ENCODE measurements at places on chromosomes 2 and 18.

GRCh38 chr2:29054430-29054829 lies 19.9 kb downstream of the PCARE start:
- DNase-seq: no peak

DNA sequence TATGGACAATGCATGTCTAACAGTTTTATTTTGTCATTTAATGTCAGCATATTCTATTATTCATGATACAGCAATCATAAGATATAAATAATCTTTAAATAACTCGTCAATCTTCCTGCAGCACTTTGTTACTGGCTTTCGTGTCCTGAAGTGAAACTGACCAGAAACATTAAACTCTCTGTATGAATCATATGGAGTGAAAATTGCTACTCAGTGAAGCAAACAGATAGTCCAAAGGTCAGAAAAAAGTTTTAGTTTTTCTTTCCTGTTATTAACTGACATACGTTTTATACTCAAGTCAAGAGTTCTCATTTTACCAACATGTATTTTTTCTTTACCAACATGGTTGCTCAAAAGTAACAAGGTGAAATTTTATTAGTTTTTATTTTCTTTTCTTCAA lies 106.8 kb upstream of the GALNT5 start:
- no peak for DNase-seq

DNA sequence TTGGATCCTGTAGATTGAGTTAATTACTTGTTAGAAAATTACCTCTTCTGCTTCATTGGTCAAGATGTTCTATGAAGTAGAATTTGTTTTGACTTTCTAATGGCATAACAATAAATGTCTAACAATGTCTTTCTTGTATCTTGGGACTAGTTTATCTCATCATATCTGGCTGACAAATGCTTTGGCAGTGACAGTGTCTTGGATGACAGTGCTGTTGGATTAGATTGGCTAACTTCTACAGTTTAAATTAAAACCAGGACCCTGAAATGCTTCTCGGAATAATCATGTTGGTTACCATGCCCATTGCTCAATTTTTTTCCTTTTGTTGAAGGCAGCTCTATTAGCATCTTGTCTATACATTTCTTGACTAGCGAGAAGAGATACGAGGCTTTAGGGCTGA lies 176.9 kb downstream of the PARD3B start:
- no peak for DNase-seq

DNA sequence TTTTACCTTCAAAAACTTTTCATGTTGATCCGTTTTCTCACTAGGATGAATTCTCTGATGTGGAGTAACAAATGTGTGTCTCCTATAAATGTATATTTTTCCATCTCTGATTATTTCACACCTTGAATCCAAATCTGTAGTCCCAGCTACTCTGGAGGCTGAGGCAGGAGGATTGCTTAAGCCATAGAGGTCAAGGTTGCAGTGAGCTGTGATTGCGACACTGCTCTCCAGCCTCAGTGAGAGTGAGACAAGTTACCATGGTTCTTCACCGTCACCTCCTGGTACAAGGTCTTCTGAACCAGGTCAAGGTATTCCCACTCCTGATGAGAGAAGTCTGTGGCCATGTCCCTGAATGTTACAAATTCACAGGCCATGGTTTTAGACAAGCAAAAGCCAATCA lies 15.1 kb downstream of the GMCL1 start:
- DNase-seq: no peak

DNA sequence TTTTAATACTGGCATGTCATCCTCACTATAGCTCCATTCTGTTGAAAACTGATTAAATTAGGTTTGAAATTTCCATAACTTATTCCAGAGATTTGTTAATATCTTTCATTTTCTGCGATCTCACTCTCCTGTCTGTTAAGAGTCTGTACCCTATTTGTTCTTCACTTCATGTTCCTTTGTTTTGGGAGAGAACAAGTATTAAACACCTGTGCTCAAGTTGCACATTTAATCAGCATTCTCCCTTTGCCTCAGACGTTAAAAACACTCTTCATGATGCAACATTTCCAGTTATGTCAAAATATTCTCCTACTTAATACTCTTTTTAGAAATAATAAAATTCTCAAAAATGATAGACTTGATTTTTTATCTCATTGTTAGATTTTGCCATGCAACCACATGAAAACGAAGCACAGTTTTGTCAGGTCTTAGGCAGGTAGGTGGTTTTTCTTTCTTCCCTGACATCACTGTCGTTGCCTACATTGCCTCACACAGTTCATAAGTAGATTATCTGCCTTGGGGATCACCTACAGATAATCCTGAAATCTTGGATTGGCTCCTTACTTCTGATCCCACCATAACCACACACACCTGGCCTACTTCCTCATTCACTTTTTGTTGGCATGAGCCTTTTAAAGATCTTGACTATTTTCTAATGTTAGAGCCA lies 109.9 kb downstream of the GAREM1 start:
- no peak for DNase-seq

GRCh38 chr2:7725850-7726242 lies 808.6 kb downstream of the RNF144A start:
- DNase-seq: no peak

DNA sequence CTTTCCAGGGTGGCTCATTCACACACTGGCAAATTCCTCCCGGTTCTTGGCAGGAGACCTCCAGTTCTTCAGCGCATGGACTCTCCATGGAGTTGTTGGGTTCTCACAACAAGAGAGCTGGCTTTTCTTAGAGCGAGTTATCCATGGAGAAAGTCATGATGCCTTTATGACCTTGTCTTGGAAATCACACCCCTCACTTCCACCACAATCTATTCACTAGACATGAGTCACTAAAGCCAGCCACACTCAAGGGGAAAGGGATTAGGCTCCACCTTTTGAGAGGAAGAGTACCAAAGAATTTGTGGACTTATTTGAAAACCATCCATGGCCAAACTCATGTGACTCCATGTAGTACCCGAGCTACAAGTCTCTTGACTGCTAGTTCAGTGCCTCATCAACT lies 160.5 kb downstream of the SETBP1 start:
- no peak for DNase-seq

GRCh38 chr18:22731398-22731797 lies 201.7 kb upstream of the RBBP8 start:
- no peak for DNase-seq

DNA sequence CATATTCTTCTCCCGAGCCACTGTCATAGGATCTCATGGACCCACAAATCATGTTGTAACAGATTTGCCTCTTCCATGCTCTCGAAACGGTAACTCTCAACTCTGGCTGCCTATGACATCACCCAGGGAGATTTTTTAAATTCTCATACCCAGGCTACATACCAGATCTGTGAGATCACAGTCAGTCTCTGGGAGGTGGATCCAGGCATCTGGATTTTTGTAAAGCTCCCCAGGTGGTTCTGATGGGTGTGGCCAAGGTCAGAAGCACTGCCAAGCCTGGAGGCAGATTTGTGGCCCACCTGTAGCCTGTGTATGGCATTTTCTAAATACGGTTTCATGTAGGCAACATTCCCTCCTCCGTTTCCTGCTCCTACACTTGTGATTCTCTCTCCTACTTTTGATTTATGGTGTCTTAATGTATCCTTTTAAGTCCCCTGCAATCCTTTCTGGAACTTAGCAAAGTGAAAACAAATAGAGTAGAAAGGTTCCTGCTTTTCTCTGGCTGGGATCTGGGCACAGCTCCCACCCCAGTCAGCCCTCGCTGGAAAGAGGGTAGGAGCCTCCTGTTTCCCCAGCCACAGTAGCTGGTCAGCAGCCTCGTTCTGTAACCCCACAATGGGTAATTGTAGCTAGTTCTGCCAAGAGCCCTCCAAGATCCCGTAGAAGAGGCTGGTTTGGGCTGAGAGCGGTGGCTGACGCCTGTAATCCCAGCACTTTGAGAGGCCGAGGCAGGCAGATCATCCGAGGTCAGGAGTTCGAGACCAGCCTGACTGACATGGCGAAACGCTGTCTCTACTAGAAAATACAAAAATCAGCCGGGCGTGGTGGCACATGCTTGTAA lies 96.2 kb downstream of the KLHL29 start:
- DNase-seq: no peak

GRCh38 chr2:57107353-57107752 lies 923.6 kb downstream of the CCDC85A start:
- DNase-seq: no peak

GRCh38 chr18:35661483-35662146 lies 80.1 kb downstream of the GALNT1 start:
- peak; percentile 22 for DNase-seq

GRCh38 chr18:2736823-2737222 lies 81.3 kb downstream of the SMCHD1 start:
- DNase-seq: no peak

DNA sequence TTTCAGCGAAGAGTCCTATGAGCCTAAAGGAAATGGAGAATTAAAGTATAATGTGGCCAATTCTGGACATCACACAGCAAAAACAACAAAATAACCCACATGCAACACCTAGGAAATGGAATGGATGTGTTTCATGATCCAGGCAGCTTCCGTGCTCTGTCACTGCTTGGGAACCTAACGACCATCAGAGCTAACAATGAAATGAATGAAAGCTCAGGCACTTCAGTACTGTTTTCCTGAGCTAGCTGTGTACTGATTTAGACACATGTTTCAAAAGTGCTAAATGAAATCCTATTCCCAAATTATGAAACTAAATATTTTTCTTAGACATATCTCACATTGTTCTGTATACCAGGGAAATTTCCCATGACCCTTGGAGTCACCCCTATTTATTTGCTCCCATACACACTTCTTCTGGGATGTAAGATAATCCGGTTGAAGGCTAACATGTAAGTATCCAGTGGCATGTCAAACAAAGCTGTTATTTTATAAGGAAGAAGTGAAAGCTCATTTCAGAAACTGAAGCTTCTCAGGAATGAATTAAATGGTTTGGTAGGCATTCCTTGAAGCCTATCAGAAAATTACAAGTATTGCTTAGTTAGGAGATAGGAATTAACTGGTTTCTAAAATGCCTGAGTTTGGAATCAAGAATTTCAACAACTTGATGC lies 108.5 kb upstream of the RND3 start:
- DNase-seq: no peak

GRCh38 chr18:72687736-72688135 lies 143.6 kb upstream of the CBLN2 start:
- DNase-seq: no peak

DNA sequence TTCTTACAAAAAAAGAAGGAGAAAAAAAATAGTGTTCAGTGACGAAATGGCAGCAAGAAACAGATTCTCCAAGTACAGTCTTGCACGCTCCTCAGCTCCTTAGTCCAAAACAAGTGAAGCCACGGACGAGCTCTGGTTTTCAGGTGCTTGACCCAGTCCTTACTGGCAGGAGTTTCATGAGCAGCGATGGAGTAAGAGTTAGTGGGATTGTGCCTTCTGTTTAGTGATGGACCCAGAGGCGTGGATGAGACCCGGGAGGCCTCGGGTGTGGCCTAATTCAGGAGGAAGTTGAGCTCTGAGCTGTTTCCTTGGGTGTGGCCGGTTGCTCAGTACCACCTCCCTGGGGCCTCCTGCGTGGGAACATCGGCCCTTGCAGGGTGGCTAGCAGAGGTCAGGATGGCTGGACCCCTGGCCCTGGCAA lies 52.0 kb downstream of the KIF5C start:
- DNase-seq: no peak

- no peak for DNase-seq
Observed at GRCh38 chr2:46334389-46335271, 37.4 kb downstream of the EPAS1 start.

DNA sequence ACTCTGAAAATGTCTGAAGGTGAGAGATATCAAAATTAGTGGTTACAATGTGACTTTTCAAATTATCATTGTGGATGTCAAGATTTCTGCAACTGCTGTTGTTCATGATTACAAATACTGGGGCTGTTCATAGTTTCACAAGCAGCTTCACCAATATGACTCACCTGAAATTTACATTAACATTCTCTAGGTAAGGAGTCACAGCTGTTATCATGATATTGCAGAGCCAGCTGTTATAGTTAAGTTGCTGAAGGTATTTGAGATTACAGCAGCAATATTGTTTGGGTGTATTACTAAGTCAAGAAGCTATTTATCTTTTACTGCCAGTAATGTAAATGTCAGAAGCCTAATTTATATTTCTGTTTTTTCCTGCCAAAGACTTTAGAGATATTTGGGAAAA lies 140.0 kb downstream of the MC4R start:
- no peak for DNase-seq

DNA sequence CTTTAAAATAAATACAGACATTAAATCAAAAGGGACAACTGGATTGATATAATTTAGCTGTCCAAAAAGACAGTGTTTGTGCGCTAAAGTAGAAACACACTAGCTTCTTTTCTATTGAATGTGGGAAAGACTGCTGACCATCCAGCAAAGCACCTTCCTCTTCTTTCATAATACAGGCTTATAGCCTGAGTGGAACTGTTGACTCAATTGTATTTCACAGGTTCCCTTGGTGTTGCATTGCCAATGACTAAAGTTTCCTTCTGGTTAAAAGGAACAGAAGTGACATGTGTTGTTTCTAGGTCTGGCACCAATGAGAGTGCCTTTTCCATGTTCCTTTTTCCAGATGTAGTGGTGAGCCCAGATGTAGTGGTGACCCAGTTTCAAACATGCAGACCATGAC lies 412.3 kb downstream of the RNF144A start:
- no peak for DNase-seq

DNA sequence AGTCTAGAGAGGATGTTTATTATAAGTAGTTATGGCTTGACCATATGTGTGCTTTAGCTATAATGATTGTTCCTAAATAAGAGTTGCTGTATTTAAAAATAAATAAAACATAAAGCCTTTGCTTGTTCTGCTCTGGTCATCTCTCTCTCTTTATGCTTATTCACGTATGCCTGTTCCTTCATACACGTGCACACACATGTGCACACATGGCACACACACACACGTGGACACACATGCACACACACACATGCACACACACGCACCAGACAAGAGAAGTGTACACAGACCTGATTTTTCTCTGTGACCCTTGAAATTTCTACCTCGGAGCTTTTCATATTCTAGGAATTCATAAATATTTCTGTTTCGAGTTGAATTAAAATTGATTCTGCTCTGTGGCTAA lies 658.2 kb upstream of the SALL3 start:
- DNase-seq: no peak

- no peak for DNase-seq
Observed at GRCh38 chr2:55947752-55948151, 24.2 kb upstream of the EFEMP1 start.

- peak; percentile 38 for DNase-seq
Observed at GRCh38 chr2:54724560-54725342, 1.3 kb downstream of the EML6 start.

- no peak for DNase-seq
Observed at GRCh38 chr2:165348441-165348840, 109.2 kb downstream of the SCN2A start.

DNA sequence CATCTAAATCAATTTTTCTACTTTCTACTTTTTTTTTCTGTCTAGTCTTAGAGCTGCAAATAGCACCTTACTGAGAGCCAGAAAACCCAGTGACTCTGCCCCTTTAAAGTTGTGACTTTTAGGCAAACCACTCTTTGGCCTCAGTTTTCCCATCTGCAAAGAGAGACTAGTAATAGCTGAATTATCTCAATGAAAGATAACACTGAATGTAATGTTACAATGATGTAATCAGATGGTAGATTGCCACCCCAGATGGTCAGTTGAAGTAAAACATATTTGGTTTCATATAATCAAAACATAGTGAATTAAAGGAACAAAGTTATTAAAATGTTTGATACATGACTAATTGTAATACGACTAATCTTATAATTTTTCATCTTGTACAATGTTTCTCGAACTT lies 5.0 kb upstream of the APCDD1 start:
- DNase-seq: no peak
